NCI-H1048 (cell line): ENCODE measurements at places on chromosomes 7 and 10.

- peak; percentile 39 for DNase-seq
These were observed 24.7 kb upstream of the PIK3CG start for GRCh38 chr7:106840342-106840741.

- DNase-seq, result no peak
These were observed 67.7 kb upstream of the ITGA8 start for GRCh38 chr10:15787426-15787825.

DNA sequence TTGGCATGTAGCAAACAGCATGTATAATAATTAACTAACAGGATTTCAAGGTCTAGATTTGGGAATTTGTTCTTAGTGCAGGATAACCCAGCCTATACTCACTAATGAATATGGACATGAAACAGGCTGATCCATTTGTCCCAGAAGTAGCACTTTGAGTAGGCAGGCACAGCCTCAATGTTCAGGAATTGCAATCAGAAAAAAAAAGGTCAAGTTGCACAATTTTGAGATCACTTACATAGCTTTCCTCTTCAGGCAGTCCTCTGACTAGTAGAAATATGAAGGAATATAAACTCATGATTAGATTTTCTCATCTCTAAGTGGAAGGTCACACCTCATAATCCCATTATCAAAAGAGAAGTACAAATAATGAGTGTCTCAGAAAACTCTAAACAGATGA lies 921.4 kb upstream of the CELF2 start:
- no peak for DNase-seq

- peak; percentile 52 for DNase-seq
These were observed 487.7 kb downstream of the TYW1 start for GRCh38 chr7:67484244-67484751.

DNA sequence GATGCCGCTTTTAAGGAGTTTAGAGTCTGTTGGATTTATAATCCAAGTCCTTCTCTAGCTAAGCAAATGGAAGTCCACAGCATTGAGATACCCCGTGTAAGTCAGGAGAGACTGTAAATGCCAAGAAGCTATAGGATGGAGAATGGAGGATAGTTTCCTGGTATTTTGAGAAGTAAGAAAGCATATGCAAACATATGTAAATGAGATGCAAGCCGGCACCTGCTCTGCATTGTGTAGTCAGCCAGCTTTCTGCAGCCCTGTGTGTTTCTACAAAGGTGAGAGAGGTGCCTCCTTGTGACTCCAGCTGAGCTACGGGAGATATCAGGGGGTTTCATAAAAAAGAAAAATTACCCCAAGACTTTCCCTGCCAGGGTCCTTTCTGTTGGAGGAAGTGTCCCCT lies 176.3 kb downstream of the RPS24 start:
- DNase-seq, result no peak
